Activated naive CD4-positive, alpha-beta T cell treated with anti-CD3 and anti-CD28 coated beads, Interleukin-2, amount 50 U/mL, for 72 hours (primary cell): ENCODE measurements at places on chromosomes 2 and 18. TPM values are rescaled to one million over a fixed set of nuclear protein-coding genes. Genes with fewer than 3 reads are reported as not detected.

DNA sequence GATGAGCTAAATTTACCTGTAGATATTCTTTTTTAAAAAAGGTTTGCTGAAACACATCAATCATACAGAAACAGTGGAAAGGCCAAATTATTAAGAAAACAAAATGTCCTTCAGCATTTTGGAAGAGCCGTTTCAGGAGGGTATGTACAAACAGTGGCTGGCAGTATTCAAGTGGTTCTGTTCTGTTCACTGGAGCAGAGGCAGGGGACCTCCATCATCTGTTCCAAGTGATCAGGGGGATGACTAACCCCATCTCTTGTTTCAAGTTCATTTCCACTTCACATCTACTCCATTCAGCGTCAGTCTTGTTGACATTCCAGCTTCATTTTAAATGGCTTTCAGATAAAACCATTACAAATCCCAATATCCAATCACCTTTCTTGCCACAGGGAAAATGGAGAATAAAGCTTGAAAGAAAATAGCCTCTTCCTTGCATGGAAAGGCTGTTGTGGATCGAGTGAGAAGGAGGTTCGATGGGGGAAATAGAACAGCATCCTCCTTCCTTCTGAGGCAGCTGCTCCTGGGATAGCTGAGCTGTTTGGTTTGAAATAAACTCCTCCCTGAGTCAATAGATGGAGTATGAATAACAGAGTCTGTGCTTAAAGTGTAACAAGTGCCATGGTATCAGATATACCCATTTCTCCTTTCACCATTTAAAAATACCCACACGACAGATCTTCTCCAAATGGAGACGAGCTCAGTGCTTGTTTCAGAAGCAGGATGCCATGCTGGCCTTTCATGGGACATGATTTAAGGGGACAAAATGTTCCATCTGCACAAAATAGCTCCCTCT is 63.7 kb upstream of the OTOF start:
- DNase-seq: no peak

LRP2 gene
- 0.02 TPM for total RNA-seq

- no peak for DNase-seq
Observed at GRCh38 chr2:151063271-151063670, 198.4 kb downstream of the RBM43 start.

GRCh38 chr2:46388881-46389280 is 90.5 kb upstream of the TMEM247 start:
- no peak for DNase-seq

DNA sequence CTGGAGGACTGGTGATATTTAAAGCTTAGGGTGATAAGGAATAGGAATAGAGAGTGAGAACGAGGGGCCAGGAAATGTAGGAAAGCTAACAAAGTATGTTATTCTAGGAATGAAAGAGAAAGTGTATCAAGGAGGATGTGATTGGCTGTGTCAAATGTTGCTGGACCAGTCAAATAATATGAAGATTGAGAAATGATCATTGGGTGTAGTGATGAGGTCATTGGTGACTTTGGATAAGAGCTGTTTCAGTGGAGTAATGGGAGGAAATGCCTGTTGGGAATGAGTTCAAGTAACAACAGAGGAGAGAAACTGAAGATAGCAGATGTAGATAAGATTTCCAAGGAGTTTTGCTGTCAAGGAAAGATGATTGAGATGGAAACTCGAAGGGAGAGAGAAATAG is 74.4 kb downstream of the UBE2E3 start:
- no peak for DNase-seq

DNA sequence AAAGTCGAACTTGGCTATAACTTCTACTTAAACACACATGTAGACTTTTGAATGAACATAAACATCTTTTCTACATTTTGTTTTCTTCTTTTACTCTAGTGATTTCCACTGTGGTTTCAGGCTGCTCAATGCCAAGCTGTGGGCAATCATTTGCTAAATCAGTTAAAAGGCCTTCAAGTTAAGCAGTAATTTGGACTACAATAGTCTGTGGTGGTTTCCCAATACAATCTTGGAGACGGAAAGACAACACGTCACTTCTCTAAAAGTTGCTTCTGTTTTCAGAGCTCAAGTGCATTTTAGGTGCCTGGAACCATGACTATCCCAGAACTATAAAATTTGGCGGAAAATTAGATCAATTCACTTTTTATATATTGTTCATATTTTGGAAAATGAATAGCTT is 69.4 kb downstream of the TXNL1 start:
- DNase-seq: no peak

DNA sequence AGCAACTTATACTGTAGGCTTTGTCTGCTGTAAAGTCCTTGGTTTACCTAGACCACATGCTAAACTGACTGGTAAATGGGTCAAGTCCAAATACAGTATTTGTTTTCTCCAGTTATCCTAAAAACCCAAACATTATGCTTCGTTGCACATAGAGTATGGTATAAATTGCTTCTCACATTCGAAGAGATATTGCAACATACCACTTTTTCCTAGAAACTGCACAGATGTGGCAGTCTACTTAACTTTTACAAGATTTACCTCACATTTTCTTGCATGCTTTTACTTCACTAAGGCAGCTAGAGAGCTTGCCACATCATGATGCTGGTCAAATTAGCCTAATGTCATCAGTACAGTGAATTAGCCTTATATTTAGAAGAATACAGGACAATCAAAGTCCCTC is 66.0 kb upstream of the SCN7A start:
- no peak for DNase-seq

SPEG gene
- total RNA-seq: 2.8 TPM

GRCh38 chr2:39506215-39506614 is 69.1 kb upstream of the MAP4K3 start:
- no peak for DNase-seq

DNA sequence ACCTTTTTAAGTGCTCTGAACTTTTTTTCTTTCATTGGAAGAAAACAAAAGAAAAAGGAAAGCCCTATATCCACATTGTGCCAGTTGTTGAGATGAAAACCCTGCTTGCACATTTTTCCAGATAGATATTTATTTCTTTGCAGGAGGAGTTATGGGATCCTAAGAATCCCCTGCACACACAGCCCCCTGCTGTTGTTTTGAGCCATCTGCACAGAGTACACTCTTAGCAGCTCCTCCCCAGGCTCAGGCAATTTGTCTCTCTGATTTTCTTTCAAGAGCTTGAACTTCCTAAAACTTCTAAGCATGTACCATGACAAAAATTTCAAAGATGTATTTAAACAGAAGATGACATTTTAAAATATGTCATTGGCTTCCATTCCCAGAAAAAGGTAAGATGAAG is 436.9 kb downstream of the METTL4 start:
- DNase-seq: no peak

GRCh38 chr18:67517444-67517765 is 885 bp upstream of the DSEL start:
- DNase-seq: no peak

GRCh38 chr2:242040681-242041080 is 171.2 kb downstream of the RTP5 start:
- no peak for DNase-seq

DNA sequence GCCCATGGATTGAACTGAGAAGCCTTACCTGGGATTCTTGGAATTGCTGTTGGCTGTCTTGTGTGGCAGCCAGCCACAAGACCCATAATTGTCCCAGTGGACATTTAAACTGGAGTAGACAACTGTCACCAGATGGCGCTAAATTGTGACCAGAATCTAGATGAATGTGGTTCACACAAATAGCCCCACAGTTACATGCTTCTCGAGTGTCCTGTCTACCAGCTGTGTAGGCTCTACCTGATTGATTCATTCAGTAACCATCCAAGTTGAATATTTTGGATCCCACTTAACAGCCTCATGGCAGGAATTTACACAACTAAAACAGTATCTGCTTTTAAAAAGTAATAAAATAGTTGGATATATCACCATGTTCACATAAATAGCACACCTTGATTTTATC is 73.2 kb downstream of the MAP4K4 start:
- no peak for DNase-seq

GRCh38 chr2:2192091-2192955 is 138.8 kb downstream of the MYT1L start:
- no peak for DNase-seq

NETO1 gene
- total RNA-seq: not detected

RIT2 gene
- total RNA-seq: not detected

GRCh38 chr18:35484034-35484433 is 13.7 kb downstream of the INO80C start:
- no peak for DNase-seq

DNA sequence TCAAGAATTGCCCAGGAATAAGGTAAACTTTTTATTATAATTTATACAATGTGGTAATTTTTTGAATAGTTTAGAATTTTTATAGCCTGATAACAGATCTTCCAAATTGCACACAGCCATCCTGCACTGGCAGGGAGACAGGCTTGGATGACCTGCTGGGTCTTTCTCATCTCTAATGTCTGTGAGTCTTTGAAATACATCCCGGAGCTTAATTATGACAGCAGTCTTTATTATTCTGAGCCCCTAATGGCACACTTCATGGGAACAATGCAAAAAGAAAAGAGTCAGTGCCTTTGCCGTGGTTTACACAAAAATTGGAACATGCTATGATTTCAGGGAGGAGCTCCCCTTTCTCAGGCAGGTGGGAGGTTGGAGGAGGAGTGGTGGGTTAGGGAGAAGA is 71.0 kb downstream of the TMEM182 start:
- no peak for DNase-seq

GRCh38 chr2:129237966-129238725 is 741.3 kb upstream of the RAB6C start:
- DNase-seq: no peak

- DNase-seq: no peak
Observed at GRCh38 chr18:4211111-4211837, 243.8 kb downstream of the DLGAP1 start.

DNA sequence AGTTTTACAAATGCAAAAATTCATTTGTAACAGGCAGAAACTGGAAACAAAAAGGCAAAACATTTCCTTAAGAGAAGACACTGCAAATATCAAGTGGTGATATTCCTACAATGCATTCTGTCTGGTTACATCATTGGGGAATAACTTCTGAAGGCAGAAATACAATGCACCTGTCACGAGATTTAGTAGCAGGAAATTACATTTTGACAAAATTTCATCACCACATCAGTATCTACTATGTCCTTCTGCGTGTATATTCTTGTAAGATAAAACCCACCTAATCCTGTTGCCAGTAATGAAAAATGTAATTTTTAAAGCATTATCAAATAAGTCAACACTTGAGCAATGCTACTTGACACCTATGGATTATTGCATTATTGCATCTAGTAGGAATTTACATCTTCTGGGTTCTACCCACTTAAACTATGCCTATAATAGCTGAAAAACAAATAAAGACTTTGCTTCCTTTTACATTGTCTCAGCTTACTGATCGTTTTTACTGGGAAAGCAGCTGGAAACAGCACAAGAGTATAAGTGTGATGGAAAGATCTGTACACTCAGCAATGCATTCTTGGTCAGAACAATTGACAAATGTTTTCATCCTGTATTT is 59.5 kb downstream of the IRS1 start:
- DNase-seq: no peak

DNA sequence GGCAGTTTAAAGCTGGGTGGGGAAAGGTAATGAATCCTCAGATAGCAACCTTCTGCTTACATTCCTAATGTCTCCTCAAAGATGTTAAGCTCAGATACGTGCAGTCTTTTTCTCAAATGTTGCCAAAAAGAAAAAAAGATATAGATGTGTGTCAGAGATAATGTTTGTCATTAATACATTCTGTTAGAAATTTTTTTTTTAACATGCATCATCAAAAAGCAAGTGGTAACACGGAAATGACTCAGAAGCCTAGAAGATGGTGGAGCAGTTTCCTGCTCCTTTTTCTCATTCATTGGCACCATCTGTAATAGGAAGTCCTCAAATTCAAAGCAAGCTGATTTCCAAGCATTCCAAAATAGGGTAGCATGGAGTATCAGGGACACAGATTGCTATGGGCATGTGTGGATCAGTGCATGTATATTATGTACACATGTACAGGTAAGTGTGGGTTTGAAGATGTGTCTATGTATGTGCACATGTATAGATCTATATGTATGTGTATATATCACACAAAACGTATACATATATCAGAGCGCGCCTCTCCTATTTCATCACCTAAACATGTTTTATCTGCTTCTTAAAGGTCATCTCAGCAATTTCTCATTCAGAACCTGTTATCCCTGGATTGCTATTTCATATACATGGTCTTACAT is 79.9 kb upstream of the ITGB6 start:
- DNase-seq: no peak

IRS1 gene
- 2.7 TPM for total RNA-seq

DNA sequence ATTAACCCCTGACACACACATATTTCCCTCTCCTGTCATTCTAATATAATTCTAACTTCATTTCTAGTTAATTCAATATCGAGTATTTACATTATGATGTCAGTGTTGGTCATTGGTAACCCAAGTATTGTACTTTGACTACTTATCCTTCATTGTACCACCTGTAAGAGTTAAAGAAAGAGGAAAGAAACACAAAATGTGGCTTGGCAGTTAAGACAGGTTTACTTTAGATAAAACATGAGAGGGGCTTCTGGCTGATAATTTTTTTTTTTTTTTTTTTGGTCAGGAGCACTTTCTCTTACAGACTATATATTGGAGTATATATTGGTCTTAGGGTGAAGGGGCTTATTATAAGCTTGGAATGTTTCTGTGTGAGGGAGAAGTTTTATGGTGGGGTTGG is 57.0 kb upstream of the ACYP2 start:
- DNase-seq: no peak

GRCh38 chr2:121034551-121034950 is 250.5 kb downstream of the TFCP2L1 start:
- DNase-seq: no peak

SLC14A1 gene
- total RNA-seq: 0.54 TPM

GRCh38 chr2:112646791-112647689 is 1.3 kb downstream of the SLC20A1 start:
- DNase-seq: no peak

STAT1 gene
- 510 TPM for total RNA-seq

RESP18 gene
- total RNA-seq: not detected

GRCh38 chr2:109318150-109318948 is 189.3 kb downstream of the SH3RF3 start:
- DNase-seq: no peak

DNA sequence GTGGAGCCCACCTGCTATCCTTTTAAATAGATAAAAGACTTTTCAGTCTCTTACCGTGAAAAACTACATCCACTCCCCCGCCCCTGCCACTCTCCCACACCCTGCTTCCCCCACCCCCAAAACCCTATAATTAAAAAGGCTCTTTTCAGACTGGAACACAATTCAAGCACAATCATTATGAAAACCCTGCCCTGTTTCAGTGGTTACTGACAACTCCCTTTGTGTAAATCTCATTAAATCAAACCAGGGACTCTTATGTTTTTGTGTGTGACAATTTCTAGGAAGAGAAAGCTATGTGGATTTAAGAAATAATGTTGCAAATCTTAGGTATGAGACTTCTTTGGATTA is 21.0 kb upstream of the ZNF532 start:
- no peak for DNase-seq

- DNase-seq: no peak
Observed at GRCh38 chr2:60488291-60488690, 65.2 kb downstream of the BCL11A start.

GRCh38 chr2:19987936-19988335 is 2.0 kb downstream of the WDR35 start:
- DNase-seq: no peak

DSG2 gene
- total RNA-seq: 0.82 TPM
